ENCODE measurements at places on chromosomes 12 and 14. TPM values are rescaled to one million over a fixed set of nuclear protein-coding genes. Genes with fewer than 3 reads are reported as not detected.

GRCh38 chr12:75390156-75390898 lies 562 bp upstream of the GLIPR1L2 start:
- no peak for DNase-seq

- no peak for DNase-seq
Measured at GRCh38 chr12:51349026-51349425, 2.5 kb upstream of the CELA1 start.

DNA sequence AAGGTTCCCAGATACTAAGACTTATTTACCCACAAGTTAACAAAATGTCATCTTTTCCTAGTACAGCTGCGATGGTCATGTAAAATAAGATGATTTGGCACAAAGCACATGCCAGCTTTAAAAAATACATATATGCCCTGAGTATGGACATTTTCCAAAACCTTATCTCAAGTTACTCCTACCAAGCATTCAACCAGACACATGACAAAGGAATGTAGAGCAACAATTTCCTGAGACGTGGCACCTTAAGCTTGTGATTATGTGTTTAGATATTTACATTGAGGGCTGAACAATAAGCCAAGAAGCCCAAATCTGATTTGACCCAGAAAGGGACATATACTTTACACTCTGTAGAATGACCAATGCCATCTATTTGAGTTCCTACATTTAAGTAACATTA lies 24.5 kb upstream of the OVCH1 start:
- no peak for DNase-seq

- peak; percentile 55 for DNase-seq
Measured at GRCh38 chr14:103067231-103067954, 10.0 kb upstream of the CDC42BPB start.

DNA sequence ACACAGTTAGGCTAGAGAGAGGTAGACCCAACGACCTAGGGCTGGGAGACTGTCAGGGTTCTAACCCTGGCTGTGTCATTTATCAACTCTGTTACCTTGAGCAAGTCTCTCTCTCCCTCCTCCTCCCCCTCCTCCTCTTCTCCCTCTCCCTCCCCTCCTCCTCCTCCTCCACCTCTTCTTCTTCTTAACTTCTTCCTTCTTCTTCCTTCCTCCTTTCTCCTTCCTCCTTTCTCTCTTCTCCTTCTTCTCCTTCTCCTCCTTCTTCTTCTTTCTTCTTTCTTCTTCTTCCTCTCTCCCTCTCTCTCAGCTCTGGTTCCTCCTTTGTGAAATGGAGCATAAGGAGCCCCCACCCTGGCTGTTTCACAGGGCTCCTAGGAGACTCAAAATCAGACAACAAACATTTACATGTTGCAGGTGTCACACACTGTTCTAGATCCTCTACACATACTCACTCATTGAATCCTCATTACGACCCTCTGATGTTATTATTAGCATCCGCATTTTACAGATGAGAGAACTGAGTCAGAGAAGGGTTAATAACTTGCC lies 2.2 kb upstream of the KCNH3 start:
- DNase-seq = no peak

- peak; percentile 87 for DNase-seq
Measured at GRCh38 chr12:45170456-45171042, 45.3 kb upstream of the ANO6 start.

DNA sequence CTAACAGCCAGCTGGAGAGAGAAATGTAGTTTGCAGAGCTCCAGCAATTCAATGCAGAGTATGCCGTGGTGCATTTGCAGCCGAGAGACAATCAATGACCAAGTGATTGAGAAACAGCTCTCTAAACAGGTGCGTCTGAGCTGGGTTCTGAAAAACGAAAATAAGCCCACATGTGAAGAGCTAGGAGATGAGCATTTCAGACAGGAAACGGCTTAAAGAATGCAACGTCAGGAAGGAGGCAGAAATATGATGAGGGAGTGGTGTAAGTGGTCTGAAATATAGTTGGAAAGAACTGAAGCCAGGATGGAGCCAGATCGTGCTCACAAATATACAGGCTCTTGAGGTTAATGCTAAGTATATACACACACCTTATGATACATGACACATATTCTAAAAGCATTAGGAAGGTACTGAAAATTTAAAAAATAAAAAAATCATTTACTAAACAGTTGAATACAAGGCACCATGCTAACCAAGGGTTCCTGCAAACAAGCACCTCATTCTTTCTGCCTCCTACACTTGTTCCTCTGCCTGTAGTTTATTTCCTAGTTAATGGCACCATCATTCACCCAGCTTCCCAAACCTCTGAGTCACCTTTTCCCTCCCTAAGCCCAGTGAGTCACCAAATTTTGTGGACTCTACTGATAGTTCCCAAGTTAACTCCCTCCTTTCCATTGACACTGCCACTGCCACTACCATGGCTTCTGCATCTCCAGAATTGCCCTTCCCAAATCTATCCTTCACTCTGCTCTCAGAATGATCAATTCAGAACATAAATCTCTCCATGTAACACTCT lies 2.3 kb upstream of the GARIN2 start:
- DNase-seq = no peak

DNA sequence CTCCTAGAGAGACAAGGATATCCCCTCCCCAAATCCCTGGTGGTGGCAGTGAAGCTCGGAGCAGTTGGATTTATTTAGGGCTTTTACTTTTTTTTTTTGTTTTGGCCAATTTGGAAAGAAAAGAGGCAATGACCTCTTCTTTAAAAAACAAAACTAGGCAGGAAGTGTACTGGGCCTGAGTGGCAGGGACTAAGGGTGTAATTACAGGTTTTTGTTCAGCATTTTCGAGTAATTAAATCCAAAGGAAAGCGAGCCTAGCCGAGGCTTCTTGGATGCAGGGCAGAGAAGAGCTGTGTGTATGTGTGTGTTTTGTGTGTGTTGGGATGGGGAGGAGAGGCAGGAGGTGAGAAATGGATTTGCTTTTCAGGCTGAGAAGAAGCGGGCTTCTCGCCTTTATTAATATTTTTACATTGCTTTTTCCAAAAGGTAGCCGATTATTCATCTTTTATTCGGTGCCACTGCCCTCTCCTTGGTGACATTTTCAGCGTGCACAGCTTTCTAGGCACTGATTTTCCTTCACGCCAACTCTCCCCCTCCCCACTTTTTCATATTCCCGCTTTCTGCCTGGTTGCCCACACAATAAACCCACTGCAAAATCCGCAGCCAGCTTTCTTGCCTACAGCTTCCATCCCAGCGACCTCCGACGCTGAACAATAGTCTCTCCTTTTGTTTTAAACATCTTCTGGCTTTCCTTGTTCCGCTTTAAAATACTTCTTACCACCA lies 8.9 kb upstream of the IRF2BPL start:
- DNase-seq = no peak

DNA sequence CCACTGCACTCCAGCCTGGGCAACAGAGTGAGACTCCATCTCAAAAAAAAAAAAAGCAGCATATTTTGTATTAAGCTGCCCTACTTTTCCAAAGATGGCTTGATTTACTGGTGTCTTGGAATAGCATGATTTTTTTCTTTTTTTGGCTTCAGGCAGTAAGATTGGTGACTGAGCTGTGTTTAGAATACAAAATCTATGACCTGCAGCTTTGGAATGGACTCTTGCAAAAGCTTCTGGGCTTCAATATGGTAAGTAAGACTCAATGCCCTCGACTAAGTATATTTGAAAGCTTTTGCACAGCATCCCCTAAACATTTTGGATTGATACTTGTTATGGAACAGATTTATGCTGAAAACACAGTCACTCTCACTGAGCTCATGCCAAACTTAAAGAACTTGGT lies 87.8 kb downstream of the KNTC1 start:
- no peak for DNase-seq

Gene TMEM132D
- not detected for total RNA-seq

Gene COX8C
- not detected for total RNA-seq

Gene NRXN3
- total RNA-seq = 4.7 TPM

Gene ADIPOR2
- total RNA-seq = 52.0 TPM

Gene FBXW8
- total RNA-seq = 5.8 TPM
